ENCODE measurements at places on chromosomes 2 and 18.

- no peak for DNase-seq
Observed at GRCh38 chr2:70144443-70145143, 46.2 kb downstream of the C2orf42 start.

DNA sequence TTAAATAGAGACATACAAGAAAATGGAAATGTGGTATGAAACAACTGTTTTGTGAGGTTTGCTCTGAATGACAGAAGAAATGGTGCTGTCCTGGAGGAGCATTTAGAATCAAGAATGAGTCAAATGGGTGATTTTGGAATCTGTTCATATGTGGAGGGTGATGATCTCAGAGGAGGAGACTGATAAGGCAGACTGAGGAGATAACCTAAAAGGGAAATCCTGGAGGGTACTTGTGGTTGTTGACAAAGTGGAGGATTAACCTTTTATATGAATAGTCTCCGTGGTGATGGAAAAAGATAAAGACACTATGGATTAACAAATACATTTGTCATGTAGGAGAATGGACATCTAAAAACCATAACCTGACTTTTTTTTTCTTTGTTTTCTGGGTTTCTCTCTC, 74.1 kb downstream of the MMADHC start:
- no peak for DNase-seq

GRCh38 chr2:164935118-164936101, 19.9 kb downstream of the SLC38A11 start:
- DNase-seq, result no peak

DNA sequence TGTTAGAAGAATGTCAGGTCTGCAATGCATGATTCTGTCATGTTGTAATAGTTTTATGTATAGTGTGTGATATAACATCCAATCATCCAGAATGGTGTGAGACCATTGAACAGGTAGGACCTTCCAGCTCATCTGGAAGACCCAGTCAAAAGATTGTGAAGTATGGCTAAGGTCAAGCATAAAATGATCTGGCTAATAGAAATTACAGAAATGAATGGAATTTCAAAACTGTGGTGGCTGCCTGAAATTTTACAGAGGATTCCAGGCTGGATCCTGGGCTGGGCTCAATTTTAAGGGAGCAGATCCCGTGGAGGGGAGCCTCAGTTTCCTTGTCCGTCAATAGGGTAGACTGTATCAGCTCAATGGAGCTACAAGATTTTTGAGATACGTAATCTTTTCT, 39.1 kb downstream of the ACKR3 start:
- no peak for DNase-seq

DNA sequence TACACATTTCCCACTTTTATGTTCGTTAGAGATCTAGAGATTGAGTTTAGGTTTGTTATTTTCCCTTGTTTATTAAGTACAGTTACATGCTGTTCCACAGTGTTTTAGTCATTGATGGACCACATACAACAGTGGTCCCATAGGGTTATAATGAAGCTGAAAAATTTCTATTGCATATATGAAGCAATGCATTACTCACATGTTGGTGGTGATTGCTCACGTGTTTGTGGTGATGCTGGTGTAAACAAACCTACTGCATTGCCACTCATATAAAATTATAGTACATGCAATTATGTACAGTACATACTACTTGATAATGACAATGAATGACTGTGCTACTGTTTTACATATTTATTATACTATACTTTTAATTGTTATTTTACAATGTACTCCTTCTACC, 51.0 kb upstream of the NXPH2 start:
- DNase-seq, result no peak

DNA sequence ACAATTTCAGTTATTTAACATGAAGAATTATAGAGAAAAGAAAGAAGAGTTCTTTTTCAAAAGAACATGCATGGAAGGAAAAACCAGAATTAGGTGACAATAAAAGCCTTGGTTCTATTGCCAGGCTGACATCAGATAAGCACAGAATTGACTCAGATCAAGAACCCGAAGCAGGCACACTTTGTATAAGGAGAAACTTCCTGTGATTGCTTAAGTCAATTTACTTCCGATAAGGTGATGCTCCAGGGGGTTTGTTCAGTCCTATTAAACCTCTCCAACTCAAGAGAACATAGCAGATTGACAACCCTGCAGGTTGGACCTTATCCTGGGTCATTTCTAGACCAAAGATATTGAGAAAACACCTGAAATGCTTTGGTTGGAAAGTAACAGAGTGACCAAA, 31.4 kb downstream of the GAREM1 start:
- no peak for DNase-seq

- no peak for DNase-seq
Observed at GRCh38 chr2:53210538-53210937, 557.1 kb upstream of the CHAC2 start.

- DNase-seq, result no peak
Observed at GRCh38 chr2:44620189-44620990, 258.6 kb downstream of the CAMKMT start.

DNA sequence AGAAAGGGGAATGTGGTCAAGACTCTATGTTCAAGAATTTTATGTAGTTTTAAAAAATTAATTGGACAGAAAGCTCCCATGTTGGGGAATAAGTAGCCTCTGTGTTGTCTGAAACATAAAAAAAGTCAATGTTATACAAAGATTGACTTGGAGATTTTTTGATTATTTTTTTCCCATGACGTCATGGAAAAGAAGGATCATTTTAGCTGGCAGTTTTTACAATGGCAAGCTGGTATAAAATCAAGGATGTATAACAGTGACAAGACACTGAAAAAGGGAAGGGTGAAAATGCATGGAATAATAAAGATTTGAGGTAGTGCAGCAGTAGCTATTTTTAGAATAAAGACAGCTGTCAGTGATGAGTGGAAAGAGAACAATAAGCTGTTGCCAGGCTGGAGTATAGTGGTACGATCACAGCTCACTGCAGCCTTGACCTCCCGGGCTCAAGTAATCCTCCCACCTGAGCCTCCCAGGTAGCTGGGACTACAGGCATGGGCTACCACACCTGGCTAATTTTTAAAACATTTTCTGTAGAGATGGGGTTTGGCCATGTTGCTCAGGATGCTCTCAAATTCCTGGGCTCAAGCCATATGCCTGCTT, 9.2 kb downstream of the SLC39A10 start:
- no peak for DNase-seq

DNA sequence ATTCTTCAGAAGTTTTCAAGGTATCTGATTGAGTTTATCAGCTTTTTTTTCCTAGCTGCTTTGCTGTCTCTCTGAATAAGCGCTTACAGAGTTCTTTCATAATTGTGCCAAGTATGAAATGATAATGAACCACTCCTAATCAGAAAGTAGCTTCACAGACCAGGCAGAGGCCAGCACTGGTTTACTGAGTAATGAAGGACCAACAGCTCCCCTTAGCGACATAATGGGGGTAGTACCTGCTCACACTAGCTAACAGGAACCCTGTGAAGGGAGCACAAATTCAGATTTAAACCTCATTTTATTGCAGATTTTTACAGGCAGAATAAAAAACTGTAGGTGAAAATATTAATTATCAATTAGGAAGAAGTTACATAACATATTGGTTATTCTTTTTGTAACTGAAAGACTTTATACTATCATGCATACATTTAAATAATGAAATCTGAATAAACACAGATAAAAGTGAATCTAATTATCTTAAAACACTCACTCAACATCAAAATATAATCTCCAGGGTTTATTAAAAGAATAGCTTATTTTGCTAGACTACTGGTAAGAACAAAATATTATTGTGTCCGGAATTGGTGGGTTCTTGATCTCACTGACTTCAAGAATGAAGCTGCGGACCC, 53.7 kb upstream of the LRRC30 start:
- no peak for DNase-seq

- no peak for DNase-seq
Observed at GRCh38 chr2:218746470-218746795, 35.5 kb upstream of the CYP27A1 start.

DNA sequence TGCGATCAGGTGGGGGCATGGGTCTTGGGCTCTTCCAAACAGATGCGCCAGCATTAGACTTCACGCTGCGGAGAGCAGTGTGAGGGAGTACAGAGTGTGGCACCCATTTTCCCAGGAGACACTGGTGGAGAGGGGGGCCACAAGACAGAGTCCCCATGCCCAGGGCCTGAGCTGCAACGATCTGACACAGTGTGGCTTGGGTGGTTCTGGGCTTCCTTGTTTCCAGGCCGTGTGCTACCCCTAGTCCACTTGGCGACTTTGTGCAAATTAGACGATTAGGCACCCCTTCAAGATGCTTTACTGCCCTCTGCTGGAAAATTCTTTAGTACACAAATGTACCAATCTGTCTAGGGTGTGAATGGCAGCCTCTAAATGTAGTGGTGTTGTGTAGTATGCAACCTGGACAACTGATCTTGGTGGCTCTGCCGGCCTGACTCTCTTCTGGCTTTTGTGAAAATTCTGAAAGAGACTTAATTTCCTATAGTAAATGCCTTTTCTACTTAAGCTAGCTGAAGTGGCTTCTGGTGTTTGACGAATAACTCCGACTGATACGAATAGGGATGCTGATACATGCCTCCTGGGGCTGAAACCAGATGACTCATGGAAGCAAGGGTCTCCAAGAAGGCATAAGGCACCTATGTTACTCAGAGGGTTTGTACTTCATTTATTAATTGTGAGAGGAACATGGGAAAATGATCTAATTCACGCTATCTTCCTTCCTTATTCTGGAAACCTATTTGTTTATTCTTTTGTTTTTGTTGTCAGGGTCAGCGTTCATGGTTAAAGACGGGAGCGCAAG, 92.3 kb upstream of the SMAD2 start:
- no peak for DNase-seq

- DNase-seq, result no peak
Observed at GRCh38 chr18:23126376-23127056, 8.8 kb upstream of the CABLES1 start.

DNA sequence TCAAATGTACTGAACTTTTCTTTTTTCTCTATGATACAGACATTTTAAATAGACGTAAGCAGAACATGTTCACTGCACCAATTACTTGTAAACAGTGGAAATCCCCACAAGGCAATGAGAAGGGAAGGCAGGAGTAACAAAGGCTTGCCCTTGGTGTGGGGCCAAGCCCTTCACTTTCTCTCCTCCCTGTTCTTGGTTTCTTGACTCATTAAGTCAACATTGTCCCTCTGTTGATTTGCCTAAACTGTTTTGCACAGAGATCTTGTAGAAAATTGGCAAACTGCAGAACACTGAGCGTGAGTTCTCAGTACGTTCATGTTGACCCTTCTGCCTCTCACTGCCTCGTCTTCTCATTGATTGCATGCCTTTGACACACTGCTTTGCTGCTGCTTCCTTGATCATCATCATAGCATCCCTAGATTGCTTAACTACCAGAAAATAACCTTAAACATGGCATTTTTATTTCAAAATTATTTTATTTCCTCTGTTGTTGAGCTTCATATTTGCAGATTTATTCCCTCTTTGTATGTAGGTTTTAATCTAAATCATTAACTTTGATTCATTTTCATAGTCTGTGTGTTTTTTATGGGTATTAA, 257.7 kb downstream of the PTGR3 start:
- no peak for DNase-seq

- DNase-seq, result no peak
Observed at GRCh38 chr2:39266139-39266805, 22.5 kb upstream of the CDKL4 start.

DNA sequence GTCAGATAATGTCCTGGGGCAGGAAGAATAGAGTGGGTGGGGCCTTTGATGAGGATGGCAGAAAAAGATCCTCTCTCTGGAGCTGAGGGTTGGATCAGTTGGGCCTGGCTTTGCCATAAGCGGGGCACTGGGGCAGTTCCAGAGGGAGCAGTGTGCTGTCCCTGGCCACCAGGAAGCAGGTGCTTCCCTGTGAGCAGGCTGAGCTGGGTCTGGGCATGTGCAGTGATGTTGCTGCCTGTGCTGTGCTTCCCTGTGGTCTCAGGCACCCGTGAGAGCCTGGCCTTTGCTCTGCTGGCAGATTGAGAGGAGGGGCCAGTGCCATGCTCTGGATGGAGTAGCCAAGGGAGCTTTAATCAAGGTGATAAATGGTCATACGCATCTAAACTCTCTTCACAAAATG, 14.6 kb upstream of the NPPC start:
- DNase-seq, result no peak

- DNase-seq, result no peak
Observed at GRCh38 chr18:37391698-37392548, 173.7 kb downstream of the CELF4 start.

DNA sequence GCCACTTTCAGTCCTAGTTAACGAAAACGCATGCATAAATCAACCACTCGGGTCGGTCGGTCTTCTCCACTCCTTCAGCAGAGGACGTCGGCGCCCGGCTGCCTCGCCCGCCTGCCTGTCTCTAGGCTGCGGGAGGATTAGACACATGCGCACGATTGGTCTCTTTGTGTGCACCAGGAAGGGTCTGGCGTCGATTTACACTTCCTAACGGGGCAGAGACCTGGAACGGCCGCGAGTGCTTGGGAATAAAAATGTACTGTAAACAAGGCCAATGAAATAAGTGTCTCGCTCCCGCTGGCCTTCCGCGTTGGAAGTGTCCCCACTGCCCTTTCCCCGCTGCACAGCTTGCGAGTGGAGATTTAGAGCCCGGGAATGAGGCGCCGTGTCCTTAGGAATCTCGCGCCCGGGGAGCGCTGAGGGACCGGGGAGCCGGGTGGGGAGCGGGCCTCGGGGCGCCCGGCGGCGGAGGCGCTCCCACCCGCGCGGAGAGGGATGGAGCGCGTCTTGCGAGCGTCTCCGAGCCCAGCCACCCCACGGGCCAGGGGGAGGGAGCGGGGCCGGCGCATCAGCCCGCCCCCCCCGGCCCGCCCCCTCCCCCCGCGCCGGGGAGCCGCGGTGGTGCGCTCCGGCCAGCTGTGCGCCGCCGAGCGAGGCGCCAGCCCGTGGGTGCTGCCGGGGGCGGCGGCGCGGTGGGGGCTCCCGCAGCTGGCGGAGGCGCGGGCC, at the start of gene DOK6:
Gene DOK6, plus strand, starts transcription at position 636 of the 723 bp plus-strand sequence.
- no peak for DNase-seq

- DNase-seq, result no peak
Observed at GRCh38 chr2:64987956-64988419, 1.2 kb upstream of the SLC1A4 start.

GRCh38 chr2:11346023-11346482, 1.6 kb upstream of the ROCK2 start:
- no peak for DNase-seq

GRCh38 chr2:120798567-120799247, 63.0 kb downstream of the GLI2 start:
- DNase-seq, result no peak

DNA sequence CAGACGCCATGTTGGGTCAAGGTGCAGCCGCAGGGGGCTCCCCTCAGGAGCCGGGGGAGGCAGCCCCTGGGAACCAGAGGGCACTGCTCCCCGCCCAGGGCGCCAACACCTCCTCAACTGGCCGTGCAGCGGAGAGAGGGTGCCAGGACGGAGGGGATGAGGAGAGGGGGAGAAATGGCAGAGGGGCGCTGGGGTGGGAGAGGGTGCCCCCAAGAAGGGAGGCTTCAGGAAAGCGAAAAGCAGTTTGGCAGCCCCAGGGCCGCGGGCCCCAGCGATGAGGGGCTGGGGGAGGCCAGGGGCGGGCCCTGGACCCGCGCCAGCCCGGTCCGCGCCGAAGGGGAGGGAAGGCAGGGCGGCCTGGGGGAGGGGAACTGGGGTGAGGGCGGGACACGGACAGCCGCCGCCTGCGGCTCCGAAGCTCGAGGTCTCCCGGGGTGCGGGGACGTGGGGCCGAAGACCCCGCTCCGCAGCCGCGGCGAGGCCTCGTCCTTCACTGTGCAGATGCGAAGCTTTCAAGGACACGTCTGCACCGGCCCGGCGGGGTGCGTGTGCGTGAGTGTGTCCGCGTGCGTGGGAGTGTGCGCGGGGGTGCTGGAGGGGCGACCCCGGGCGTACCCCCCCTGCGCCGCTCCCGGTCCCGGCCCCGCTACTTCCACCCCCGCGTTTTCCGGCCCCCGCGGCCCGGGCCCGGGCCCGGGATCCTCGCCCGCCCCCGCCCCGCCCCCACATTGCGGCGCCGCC, 1.4 kb downstream of the DNMT3A start:
- peak; percentile 44 for DNase-seq

GRCh38 chr2:74500578-74500946, 1.2 kb upstream of the LBX2 start:
- no peak for DNase-seq

Measured in activated naive CD8-positive, alpha-beta T cell treated with anti-CD3 and anti-CD28 coated beads, Interleukin-2, amount 50 U/mL, for 24 hours (primary cell).